Activated CD8-positive, alpha-beta T cell treated with anti-CD3 and anti-CD28 coated beads, Interleukin-2, amount 10 ng/mL, durations not matched to agents 7 days and 5 days (primary cell): ENCODE measurements at places on chromosomes 12 and 14. TPM values are rescaled to one million over a fixed set of nuclear protein-coding genes. Genes with fewer than 3 reads are reported as not detected.

DNA sequence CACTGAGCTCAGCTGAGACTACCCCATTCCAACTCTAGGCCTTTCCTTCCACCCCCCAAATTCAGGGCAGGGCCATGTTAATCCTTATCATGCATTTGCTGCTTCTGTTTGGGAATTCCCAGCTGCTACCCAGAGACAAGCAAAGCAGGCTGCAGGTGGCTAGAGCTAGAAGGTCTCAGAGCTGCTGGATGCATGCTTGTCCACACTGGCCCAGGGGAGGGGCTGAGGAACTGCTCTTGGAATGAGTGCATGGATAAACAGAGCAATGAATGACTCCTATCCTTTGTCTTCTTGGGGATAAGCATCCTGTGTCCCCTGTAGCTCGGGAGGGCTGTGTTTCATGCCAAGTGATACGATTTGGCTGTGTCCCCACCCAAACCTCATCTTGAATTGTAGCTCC, 136.8 kb upstream of the NOS1 start:
- no peak for DNase-seq

GRCh38 chr12:120761519-120761934, 35.9 kb downstream of the ACADS start:
- DNase-seq = no peak

Gene GARIN6
- not detected for total RNA-seq

Gene MRPL42
- 55.8 TPM for total RNA-seq

DNA sequence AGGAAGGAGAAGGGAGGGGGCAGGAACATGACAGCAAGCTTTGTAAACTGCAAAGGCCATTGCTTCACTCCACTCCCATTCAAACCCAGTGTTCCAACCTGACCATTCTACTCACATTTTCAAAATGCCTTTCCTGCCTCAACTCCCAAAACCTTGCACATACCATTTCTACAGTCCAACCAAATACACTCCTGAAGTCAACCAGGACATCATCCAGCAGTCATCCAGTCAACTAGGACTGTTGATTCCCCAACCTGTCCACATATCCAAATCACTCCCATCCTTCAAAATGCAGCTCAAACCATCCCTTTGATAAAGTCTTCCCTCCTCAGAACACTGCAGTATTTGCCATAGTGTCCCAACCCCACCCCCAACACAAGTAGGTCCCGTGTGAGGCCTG, 2.9 kb downstream of the SMUG1 start:
- DNase-seq = no peak

DNA sequence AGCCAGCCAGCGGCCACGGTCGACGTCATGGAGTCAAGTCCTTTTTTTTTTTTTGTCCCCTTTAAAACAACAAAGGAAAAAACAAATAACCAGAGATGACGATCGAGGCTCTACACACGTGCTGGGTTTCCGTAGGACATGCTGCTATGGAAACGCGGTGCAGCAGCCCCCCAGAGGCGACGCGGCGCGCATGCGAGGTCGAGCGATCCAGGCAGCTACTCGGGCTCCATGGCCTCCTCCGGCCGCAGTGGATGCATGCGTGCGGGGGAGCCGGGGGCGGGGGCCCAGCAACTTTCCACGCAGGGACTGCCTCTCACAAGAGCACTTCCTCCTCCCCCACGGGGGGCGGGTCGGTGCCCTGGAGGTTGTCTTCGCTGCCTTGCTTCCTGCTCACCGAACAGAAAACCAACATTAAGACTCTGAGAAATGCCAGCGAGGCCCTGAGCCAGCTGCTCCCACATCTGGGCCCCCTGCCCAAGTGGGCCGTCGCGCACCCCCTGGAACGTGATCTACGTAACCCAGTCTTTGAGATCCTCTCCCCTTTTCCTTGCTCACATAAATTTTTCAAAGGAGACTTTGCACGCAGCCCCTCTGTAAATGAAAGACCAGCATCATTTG, 30.7 kb downstream of the P2RX4 start:
- peak; percentile 89 for DNase-seq

Gene HOXC5
- total RNA-seq = not detected

GRCh38 chr14:64281805-64282204, 12.4 kb downstream of the ESR2 start:
- DNase-seq = no peak

DNA sequence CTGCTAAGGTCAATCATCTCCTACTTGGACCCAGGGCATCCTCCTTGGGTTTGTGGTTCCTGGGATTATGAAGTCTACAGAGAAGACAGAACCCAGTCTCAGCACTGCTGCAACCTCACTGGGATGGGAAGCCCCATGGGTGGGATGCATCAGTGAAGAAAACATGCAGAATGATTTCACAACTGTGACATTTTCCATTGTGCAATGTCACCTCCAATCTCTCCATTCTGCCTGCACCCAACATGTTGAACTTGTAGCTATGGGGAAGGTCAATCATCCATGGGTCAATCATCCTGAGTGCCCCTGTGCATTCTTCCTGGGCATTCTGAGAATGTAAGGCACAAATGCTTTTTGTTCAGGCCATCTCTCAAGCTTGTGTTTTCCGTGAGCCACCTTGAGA, 1004.4 kb upstream of the TMEM132C start:
- DNase-seq = no peak

Gene GPR162
- total RNA-seq = 0.34 TPM

DNA sequence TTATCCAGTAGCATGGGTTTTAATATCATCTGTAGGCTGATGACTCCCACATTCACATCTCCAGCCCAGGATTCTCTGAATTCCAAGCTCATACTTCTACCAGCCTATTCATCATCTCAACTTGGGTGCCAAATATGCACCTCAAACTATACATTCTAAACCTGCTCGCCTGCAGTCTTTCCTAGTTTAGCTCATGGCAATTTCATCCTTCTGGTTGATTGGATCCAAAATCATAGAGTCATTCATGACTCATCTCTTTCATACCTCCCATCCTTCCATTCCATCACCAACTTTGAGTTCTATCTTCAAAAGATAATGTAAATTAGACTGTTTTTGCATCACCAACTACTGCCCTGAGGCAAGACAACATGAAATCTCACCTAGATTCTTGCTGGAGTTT, 99.7 kb upstream of the EGLN3 start:
- no peak for DNase-seq

DNA sequence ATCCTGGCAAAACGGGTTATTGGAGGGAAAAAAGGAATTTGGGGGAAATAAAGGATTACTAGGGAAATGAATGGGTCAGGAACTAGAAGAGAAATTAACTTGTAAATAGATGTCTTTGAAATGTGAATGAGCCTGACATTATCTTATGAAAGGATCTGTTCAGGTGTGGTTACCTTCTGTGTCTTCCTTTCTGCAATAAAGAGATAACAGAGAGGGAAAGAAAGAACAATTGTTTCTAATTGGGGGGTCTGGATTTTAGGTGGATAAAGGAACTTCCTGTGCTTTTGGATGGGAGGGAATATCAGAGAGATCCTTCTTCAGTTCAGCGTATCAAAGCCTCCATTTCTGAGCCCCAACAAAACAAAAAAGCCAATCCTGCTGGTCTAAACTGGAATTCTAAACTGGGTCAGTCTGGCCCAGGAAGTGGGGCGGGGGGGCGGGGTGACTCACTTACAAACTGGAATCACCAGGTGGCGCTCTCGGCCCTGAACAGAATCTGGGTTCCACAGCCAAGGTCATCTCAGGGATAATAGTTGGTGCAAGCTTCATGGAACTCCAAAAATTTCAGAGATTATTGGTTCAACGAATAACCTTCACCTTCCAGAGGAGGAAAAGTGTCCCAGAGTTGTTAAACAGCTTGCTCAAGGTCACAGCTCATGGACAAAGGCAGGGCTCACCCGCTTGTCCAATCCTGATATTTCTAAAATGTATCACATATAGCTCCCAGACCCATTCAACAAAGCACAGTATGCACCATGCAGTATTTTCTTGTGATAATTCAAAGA, 15.2 kb upstream of the PEBP1 start:
- DNase-seq = peak; percentile 75

Gene EXD2
- 3.4 TPM for total RNA-seq

- DNase-seq = no peak
Measured at GRCh38 chr12:6921539-6921938, 6.2 kb upstream of the ATN1 start.

- DNase-seq = peak; percentile 49
Measured at GRCh38 chr14:100066962-100067361, 1.7 kb downstream of the EVL start.

DNA sequence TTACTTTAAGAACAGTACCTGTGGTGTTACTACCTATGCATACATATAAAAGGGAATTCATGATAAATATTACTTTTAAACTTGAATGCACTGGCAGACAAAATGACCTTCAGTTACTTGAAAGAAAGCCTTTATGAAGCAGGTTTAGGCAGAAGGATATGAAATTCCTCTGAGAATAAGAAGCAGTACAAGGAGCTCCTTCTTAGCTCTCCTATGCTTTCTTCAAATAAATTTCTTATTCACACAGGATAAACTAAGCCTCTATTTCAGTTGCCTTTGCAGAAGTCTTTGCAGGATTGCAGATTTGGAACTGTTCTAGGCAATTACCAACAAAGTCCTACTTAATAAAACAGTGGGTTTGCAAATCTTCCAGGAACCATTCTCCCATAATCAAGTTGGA, 1.0 kb downstream of the EPYC start:
- DNase-seq = no peak

Gene LRRC10
- not detected for total RNA-seq

GRCh38 chr12:48118284-48118871, 786 bp upstream of the PFKM start:
- no peak for DNase-seq

Gene PZP
- not detected for total RNA-seq

- DNase-seq = peak; percentile 88
Measured at GRCh38 chr14:35814371-35815005, 5.4 kb upstream of the RALGAPA1 start.

Gene MFAP5
- total RNA-seq = not detected

DNA sequence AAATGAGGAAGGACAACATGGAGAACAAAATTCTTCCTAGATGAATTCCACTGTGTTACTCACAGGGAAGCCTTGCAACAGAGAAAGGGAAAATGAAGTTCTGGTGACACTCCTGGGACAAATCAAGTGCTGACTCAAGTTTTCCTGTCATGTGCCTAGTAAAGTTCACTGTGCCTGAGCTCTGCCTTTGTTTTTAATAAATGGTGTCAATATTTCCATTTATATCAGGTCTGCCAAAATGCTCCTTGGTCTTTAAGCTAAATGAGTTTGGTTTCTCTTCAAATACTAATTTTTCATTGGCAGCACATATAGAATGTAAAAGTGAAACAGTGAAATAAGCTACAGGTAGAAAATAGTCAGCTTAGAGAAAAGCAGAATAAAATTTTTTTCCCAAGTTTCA, 33.0 kb downstream of the HIGD1C start:
- DNase-seq = no peak

DNA sequence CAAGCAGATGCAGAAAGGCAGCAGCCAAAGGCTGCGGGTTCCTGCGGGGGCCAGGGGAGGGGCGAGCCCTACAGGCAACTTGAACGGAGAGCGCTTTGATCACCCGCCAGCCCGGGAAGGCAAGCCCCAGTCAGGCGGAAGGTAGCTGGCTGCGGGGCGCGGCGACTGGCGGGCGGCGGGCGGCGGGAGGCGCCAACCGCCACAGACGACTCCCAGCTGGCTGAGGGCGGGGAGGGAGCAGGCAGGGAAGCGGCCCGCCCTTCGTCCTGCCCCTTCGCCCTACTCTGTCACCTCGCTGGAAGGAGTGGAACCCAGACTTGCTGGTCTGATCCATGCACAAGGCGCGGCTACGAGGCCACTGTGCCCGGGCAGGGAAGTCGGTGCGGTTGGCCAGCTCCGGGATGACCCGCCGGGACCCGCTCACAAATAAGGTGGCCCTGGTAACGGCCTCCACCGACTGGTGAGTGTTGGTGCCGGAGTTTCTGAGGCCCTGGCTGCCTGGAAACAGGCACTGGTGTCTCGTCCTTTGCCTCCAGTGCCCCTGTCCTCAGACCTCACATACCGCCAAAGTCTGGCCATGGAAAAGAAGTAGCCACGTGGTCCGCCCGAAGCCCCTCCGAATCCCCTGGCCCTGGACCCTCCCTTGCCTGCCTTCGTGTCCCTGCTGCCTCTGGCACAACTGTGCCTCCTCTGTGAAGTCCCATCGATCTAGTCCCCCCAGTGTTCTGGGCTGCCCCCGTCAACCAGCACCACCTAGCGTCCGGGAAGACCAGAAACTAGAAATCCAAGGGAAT, 15.4 kb upstream of the CARMIL3 start:
- DNase-seq = peak; percentile 78

- DNase-seq = no peak
Measured at GRCh38 chr14:36174767-36175424, 1.6 kb downstream of the PTCSC3 start.

Gene MYL2
- total RNA-seq = not detected

DNA sequence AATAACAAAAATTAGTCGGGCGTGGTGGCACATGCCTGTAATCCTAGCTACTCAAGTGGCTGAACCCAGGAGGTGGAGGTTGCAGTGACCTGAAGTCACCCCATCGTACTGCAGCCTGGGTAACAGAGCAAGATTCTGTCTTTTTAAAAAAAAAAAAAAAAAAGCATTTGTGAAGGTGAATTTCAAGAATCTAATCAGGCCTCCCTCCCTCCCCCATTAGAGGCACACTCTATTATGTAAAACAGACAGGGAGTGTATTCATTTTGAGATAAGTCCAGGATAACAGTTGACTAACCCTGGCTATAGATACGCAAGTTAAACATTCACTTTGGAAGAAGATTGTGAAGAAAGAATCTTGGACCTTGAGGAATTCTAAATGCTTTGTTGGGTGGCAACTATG, 2.9 kb downstream of the RESF1 start:
- DNase-seq = no peak

Gene SOAT2
- total RNA-seq = 10.8 TPM

Gene OR4E2
- total RNA-seq = not detected

Gene CYP27B1
- total RNA-seq = 2.3 TPM

GRCh38 chr12:129049917-129050316, 196.6 kb downstream of the GLT1D1 start:
- peak; percentile 23 for DNase-seq

DNA sequence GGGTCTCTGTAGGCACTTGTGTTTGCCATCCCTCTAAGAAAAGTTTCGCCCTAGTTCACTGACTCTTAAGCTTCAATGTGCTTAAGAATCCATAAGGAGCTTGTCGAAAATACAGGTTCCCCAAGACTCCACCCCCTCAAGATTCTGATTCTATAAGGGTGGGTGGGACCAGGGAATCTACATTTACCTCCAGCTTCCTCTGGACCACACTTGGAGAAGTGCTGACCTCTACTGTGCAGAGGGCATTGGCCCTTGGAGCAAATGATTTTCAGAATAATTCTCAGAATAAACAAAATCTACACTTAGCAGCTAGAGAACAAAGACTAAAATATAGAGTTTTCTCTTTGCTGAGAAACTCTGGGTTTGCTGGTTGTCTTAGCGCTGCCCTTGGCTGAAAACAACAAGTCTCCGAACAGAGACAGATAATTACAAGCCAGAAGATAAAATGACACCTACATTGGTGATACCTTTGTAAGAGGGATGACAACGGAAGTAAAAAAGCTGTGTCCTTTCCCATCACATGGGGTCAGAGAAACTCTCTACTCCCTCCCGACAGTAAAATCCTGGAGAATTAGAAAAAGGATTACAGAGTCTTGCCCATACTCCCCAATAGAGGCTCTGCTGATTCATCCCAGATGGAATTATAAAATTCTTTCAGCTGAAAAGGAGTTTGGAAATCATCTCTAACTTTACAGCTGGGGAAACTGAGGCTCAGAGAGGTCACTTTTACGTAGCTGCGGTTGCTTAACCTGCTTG, 4.8 kb downstream of the TGFB3 start:
- DNase-seq = no peak

GRCh38 chr12:54364413-54364812, at the start of gene GPR84:
Gene GPR84, minus strand, starts transcription at chr12:54364486. Its CDS starts 635 bp downstream, at chr12:54363851.
- DNase-seq = peak; percentile 65
